ENCODE measurements at places on chromosomes 1 and 21.
A peak's percentile ranks its signal among the peaks of the same experiment; 100 is the strongest.

GRCh38 chr1:77986810-77987209 is 7.9 kb upstream of the FUBP1 start:
- DNase-seq: no peak

- peak; percentile 48 for DNase-seq
Observed at GRCh38 chr1:228515200-228515834, 28.1 kb downstream of the RNF187 start.

- DNase-seq: no peak
Observed at GRCh38 chr1:30336550-30337323, 386.6 kb downstream of the MATN1 start.

DNA sequence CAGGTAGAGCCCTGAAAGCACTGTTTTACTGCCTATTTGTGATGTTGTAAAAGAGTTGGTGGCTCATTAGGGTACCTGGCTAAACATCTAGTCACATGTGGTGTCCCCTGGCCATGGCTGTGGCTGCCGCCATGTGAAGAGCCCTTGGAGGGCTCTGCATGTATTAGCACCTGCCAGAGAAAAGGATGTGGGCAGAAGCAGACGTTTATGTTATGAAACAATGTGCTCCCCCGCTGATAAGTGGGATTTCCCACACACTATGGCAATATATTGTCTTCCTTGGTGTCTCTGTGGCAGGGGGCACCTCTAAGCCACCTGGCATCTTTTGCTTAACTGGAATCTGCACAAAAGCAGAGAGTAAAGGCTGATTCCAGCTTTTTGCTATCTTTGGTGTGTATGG is 9.6 kb downstream of the TENT5C start:
- no peak for DNase-seq

GRCh38 chr1:245370905-245371581 is 216.3 kb downstream of the KIF26B start:
- DNase-seq: peak; percentile 39
